ENCODE measurements at places on chromosomes 1 and 21.
A peak's percentile ranks its signal among the peaks of the same experiment; 100 is the strongest.

GRCh38 chr1:20112279-20113000, 6.9 kb downstream of the PLA2G2D start:
- no peak for DNase-seq

DNA sequence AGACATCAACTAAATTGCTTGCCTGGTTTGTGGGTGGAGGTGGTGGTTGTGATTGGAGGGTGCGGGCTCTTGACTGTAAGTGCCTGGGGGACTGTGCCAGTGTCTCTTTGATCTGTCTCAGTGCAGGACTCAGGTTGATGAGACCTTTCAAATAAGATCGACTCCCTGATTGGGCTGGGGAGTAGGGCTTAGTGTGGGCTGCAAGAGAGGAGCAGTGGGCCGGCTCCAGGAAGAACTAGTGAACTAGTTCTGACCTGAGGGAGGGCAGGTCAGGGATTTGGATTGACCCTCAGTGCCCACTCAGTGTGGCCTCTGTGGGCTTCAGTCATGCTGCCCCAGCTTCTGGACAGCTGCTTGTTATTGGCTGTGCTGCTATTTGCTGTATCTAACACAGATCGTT, 130.6 kb upstream of the CACNA1E start:
- DNase-seq, result no peak

- no peak for DNase-seq
These were observed 28.0 kb upstream of the LRRN2 start for GRCh38 chr1:204713541-204713940.

DNA sequence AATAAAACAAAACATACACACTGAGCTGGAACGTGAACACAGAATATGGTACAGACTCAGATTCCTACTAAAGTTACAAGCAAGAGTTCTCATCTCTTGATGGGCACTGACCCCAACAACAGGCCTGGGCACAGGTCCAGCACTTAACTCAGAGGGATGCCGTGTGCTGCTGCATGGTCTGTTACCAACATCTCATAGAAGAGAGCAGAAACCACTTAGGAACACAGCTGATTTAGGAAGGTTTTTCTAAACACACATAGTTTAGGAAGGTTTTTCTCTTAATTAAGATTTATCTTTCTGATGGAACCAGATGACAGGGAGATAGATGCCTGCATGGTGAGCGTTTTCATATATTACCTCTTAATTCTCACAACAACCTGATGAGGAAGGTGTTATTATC, 1.5 kb downstream of the GCLM start:
- DNase-seq, result no peak

DNA sequence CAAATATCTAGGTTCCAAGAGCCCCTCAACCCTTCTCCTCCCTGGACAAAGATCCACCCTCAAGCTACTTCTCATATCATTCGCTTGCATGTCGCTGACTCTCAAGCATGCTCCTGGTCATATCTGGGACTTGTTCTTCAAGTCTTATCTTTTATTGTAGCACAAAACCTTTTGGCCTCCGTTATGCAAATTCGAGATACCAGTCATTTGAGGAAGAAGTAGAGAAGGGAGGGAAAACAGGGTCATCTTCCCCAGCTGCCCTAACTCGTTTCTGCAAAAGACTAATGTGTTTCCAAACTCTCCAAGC, 63.8 kb upstream of the ETS2 start:
- DNase-seq, result no peak

DNA sequence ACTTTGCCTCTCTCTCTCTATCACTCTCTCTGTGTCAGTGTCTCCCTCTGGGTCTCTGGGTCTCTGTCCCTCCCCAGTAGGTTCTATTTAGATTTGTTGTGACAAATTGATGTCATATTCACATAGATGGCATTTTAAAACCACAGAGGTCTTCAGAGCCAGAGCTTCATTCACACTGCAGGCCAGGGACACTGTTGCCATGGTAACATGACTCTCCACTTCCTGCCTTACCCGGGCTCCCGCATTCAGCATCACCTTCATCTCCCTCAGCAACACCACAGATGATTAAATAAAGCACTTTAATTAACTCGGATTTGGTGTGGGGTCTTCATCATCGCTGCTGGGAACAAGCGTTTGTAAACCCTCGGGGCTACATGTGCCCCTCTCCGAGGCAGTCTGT, 132.6 kb downstream of the ETS2 start:
- DNase-seq, result no peak

- peak; percentile 17 for DNase-seq
These were observed 50.7 kb upstream of the ST6GALNAC3 start for GRCh38 chr1:76023669-76024435.

- no peak for DNase-seq
These were observed 341.2 kb downstream of the PTPRU start for GRCh38 chr1:29577512-29577911.

GRCh38 chr1:31944205-31945089, 6.3 kb upstream of the PTP4A2 start:
- peak; percentile 66 for DNase-seq

DNA sequence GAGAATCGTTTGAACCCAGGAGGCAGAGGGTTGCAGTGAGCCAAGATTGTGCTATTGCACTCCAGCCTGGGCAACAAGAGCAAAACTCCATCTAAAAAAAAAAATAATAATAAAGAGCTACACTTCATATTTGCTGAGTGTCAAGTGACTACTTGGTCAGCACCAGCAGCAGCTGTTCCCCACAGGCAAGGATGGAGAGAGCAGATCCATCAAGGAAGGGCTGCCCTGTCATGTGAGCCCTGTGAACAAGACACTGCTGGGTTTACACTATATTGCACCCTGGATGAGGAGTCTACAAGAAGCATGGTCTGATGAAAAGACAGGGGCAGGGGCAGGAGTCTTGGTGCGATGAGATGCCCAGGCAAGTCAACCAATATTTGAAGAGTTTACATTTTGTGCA, 3.6 kb downstream of the CTNNBIP1 start:
- DNase-seq, result no peak

DNA sequence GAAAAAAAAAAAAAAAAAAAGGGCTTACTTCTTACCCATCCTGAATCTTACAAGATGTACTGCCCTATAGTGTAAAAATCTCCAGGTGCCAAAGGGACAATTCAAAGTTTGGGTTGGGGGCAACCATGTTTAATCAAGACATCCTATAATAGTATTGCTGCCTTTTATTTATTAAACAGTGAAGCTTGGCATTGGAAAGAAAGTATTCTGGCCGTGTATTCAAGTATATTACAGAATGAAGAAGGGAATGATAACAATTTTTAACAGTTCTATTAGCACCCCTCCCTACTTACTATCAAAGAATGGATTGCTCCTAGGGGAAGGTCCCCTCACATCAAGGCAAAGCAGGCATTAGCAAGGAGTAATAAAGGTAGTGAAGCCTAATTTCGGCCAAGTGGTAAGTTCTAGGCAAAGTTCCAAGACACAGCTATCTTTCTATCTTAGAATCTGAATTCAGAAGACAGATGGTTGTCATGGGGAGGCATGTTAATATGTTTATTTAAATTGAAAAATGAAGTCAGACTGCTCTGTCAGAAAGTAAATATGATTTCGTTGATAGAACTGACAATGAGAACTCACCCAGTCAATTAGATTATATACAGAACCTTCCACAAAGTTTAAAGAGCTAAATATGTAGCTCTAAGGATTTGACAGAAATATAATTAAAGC, 24.6 kb downstream of the ST7L start:
- DNase-seq, result no peak

GRCh38 chr1:224338150-224338838, 8.3 kb upstream of the NVL start:
- DNase-seq, result no peak

DNA sequence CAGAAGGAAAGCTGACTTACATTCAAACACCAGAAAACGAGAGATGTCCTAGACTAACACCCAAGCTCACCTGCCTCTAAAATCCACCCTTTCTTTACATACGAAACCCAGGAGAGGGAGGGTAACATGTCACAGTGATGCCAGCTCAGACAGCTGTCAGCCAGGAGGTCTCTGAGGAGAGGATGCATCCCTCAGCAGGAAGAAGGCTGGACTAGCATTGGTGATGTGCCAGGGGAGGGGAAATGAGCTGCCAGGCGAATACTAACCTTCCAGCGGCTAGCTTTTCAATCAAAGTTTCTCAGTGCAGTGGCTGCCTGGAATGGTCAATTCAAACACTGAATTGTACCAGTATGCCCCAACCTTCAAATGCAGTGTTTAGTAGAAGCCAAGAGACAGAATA, 3.6 kb upstream of the UBE2G2 start:
- no peak for DNase-seq

- DNase-seq, result no peak
These were observed 8.5 kb upstream of the COL8A2 start for GRCh38 chr1:36133484-36133883.

DNA sequence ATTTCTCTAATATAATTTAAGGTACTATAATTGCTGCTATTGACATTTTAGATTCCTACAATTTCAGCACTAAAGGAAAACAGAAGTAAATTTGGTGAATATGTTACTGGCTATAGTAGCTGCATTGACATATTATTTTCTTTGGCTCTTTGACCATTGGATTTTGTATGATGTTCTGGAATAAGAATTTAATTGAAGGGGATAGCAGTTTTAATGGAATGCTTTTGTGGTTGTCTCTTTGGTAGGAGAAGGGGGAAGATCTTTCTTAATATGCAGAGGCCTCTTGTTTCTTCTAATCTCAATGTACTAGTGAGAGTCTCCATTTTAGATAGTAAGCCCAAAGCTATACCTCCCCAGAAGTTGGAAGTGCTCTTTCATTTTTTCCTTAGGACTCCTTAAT, 6.9 kb downstream of the DTL start:
- DNase-seq, result no peak

GRCh38 chr1:56200896-56201295, 378.5 kb downstream of the PLPP3 start:
- DNase-seq, result no peak

DNA sequence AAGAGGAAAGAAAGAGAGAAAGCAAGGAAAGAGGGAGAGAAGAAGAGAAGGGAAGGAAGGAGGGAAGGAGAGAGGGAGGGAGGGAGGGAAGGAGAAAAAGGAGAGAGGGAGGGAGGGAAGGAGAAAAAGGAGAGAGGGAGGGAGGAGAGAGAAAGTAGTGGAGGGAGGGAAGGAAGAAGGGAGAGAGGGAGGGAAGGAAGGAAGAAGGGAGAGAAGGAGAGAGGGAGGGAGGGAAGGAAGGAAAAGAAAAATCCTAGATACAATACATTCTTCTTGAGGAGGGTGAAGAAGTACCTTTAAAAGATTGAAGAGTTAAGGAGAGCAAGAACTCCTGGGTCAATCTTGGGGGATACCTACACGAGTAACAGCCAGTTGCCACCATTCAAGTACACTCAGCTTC, 29.2 kb downstream of the MCOLN2 start:
- no peak for DNase-seq

DNA sequence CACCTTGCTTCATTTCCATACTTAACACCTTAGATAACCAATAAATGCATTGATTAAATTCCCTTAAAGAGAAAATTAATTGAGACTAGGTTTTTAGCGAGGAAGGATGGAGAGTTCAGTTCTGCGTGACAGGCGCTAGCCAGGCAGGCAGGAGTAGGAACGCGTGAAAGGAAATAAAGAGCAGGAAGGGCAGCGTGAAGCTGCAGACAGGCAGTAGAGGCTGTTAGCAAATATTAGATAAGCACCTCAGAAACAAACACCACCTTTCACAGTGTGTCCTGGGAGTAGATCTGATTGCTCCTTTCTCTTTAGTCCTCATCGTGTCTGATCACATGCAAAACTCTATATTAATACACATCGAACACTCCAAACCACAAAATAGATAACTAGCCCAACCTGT, 282.7 kb upstream of the ADGRL2 start:
- DNase-seq, result no peak

DNA sequence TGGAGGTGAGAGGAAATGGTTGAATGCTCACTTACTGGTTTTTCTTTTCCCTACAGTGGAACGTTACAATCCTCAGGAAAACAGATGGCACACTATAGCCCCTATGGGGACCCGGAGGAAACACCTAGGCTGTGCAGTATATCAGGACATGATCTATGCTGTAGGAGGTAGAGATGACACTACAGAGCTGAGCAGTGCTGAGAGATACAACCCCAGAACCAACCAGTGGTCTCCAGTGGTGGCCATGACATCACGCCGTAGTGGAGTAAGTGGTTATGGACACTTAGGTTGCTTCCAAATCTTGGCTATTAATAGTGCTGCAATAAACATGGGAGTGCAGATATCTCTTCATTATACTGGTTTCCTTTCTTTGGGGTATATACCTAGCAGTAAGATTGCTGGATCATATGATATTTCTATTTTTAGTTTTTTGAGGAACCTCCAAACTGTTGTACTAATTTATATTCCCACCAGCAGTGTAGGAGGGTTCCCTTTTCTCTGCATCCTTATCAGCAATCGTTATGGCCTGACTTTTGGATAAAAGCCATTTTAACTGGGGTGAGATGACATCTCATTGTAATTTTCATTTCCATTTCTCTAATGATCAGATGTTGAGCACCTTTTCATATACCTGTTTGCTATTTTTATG, 48.8 kb upstream of the DARS2 start:
- DNase-seq, result no peak

GRCh38 chr21:36209626-36210171, 53.1 kb downstream of the DOP1B start:
- DNase-seq, result peak; percentile 59

GRCh38 chr21:38170283-38170682, 86.5 kb upstream of the KCNJ15 start:
- no peak for DNase-seq

DNA sequence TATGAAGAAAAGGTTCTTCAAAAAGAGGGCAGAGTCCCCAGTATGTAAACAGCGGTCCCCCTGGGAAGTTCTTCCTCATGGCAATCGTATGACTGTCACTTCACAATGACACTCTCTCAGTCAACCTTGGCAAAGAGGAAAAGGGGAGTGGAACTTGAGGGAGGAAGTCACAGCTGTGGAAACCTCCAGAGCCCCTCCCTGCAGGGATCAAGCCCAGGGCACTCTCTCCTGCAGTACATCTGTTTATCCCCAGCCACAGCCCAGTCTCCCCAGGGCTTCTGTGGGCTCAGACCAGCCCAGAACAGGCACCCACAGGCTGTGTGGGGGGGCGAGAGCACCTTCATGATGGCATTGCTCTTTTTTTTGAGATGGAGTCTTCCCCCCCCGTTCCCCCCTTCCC, 2.0 kb downstream of the ATP13A2 start:
- no peak for DNase-seq

DNA sequence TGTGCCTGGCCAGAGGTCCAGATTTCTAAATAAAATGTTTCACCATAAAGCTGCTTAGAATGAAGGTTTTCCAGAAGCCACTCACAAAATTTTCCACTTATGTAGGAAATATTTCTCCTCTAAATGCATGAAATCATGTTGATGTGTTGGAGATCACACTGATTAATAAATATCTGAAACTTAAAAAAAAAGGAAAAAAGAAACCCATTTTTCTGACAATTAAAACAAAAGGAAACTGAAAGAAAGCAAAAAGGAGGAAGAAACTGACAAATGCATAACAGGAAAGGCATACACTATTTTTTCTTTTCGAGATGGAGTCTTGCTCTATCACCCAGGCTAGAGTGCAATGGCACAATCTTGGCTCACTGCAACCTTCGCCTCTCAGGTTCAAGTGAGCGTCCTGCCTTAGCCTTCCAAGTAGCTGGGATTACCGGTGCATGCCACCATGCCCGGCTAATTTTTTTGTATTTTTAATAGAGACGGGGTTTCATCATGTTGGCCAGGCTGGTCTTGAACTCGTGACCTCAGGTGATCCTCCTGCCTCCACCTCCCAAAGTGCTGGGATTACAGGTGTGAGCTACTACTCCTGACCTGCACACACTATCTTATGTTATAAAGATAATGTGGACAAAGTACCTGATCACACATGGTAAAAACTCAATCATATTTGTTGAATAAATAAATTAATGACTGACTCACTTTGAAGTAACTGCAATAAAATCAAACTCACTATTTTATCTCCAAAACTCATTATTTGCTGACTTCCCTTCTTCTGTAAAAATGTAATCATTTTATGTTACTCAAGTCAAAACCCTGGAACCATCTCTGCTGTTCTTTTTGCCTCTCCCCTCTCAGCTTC, 149.8 kb upstream of the NR5A2 start:
- no peak for DNase-seq

All from CD8-positive, alpha-beta memory T cell (primary cell).